ENCODE measurements at places on chromosomes 6 and 20.

DNA sequence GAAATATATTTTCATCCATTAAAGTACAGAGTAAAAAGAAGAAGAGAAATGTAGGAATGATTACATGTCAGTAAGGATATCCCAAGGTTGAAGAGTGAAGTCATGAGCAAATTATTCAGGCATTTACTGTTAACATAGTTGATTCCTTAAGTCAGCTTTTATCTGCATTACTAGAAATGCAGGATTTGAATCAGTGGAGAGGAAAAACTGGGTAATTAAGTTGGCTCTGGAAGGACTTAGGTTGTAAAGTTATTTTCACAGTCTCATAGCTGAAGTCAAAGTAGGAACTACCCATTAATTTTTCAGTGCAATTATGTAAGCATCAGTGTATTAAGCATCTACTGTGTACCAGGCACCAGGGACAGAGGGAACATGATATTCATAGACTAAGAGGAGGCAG lies 7.8 kb downstream of the NAA20 start:
- DNase-seq: no peak

DNA sequence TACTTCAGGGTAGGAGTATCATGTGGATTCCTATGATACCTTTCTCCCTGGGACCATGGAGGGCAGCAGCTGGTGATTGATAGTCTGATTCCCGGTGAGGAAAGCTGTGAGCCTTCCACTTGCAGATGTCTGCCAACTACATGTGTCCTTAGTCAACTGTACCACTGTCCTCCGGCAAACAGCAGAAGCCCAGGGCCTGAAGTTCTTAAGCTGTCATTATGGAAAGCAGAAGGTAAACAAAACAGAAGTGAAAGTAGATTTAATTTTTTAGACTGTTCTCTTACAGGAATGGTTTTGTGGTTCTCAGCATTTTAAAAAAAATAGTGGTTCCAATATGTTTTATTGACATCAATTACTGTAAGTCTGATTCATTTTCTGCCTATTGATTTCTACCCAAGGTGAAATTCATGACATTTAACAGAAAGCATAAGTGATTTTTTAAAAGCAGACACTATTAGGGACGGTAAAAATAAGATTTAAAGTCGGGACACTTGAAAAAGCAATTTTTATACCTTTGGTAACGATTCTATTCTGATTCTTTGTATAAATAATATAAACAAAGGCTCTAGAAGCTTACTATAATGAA lies 36.6 kb downstream of the PTPN1 start:
- DNase-seq: no peak

- DNase-seq: no peak
These were observed 10.0 kb downstream of the PYGB start for GRCh38 chr20:25257756-25258475.

DNA sequence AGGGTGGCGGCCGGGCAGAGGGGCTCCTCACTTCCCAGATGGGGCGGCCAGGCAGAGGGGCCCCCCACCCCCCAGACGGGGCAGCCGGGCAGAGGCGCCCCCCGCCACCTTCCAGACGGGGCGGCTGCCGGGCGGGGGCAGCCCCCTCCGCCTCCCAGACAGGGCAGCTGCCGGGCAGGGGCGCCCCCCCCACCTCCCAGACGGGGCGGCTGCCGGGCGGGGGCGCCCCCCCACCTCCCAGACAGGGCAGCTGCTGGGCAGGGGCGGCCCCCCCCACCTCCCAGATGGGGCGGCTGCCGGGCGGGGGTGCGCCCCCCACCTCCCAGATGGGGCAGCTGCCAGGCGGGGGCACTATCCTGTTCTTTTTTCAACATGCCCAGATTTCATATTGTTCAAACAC lies 78.2 kb upstream of the DST start:
- DNase-seq: no peak

GRCh38 chr6:71367756-71368155 lies 79.1 kb downstream of the OGFRL1 start:
- peak; percentile 77 for DNase-seq

DNA sequence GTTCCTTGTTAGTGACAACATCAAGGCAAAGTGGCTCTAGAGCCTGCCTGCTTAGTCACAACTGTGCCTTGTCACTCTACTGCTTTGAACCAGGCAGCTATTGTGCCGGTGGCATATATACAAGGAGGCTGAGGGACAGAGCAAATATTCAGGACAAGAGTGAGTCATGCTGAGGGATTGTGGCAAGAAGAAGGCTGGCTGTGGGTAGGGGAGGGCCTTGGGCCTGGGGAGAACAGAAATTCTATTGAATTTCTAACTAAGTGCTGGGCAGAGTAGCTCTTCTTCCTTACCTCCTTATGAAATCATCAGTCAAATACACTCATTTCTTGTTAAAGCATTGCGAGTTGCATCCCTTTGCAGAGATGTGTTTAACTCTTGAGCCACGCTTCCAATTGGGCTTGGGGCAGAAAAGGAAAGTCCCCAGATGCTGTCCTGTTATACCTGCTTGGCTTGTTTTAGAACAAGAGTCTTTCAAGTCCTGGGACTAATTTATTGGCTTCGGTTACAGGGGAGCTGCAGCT lies 59.7 kb downstream of the PFDN4 start:
- no peak for DNase-seq

- DNase-seq: peak; percentile 46
These were observed 702 bp upstream of the TNFAIP3 start for GRCh38 chr6:137866200-137866913.

DNA sequence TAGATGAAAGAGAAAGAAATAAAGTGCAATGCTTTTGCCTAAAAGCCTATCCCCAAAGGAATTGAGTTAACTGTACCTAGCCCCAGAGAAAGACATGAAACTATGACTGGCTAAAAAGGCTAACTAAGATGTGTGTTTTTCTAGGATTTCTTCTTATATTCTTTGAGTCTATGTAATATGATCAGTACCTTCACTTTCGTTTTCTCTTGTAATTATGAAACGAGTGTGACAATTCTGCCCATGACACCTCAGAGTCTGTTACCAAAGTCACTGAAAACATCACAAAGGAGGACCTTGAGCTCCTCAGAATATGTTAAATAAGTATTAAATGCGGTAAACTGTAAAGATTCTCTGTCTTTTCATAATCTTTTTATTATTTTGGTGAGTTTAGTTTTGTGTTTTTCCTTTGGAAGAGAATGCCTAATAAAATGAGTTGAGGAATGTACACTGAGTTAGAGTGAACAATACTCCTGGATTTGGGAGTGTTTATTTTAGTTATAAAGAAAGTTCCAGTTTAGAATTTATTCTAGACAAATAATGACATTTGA lies 141.3 kb downstream of the FUT9 start:
- DNase-seq: no peak

Measured in hematopoietic multipotent progenitor cell treated with erythropoietin and hydrocortisone succinate and interleukin-3 and kit ligand, for 4 days (in vitro differentiated cells).